ENCODE measurements at places on chromosomes 3 and 15.

- DNase-seq: no peak
These were observed 169.7 kb downstream of the KCNMB2 start for GRCh38 chr3:178705925-178706324.

DNA sequence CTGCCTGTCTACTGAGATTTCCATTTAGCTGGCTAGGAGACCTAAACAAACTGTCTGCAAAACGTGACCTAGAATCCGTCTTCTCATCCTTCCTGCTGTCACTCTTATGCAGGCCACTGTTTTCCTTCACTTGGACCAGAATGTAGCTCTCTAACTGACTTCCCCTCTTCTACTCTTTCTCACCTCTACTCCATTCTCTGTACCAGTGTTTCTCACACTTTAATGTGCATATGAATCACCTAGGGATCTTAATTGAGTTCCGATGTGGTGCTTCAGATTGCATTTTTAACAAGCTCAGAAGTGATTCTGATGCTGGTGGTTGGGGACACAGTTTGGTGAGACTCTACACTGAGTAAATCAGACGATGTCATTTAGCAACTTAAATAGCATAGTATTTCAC, 1.6 kb upstream of the GBE1 start:
- no peak for DNase-seq

GRCh38 chr3:13505147-13506130, 25.3 kb downstream of the HDAC11 start:
- no peak for DNase-seq

DNA sequence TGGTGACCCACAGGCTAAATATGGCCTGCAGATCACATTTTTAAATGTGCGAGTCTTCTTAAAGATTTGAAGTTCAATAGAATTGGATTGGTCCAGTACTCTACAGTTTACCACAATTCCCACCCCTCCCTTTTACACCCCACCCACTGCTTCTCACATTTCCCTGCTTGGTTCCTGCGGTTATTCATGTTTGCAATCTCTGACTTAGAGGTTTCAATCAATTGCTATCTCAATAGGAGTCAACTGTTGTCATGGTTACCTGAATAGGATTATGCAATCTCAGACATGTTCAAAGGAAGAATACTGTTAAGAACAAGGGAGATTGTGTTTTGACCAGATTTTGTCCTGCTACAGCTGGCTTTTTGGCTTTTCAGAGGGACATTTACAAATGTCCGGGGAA, 4.9 kb upstream of the C3orf49 start:
- DNase-seq: no peak

- DNase-seq: peak; percentile 34
These were observed 753 bp downstream of the ITGB5 start for GRCh38 chr3:124886168-124887056.

DNA sequence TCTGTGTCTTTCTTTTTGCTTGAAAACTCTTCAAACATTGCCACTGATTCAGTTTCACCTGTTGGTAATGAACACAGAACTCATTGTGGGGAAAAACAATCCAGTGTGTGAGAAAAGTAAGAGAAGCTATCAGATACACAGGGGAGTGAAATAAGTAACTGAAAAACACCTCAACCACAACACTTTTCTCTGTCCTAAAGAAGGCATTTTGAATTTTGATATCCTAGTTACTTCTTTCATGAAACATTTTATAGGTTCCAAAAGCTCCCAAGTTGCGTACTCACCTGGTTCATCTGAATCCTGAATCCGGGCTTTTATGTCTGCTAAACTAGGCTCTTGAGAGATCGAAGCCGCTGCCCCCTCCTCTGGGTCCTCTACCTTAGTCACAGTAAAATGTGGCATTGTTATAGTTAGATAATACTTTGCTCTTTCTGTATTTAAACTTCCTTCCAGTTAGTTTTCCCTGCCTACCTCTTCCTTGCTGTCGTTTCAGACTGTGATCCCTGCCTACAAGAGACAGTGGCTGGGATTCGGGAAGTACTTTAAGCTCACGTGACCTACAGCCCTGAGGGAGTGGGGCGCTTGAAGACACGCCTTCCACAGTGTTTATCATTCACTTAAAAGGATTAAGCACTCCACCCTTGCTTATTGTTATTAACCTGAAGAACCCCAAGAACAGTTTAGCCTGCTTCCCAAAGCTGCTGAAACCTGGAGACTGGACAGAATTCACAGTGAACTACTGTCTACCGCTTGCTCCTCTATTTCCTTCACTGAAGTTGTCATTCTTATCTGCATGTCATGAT, 19.1 kb downstream of the SLC12A6 start:
- no peak for DNase-seq

DNA sequence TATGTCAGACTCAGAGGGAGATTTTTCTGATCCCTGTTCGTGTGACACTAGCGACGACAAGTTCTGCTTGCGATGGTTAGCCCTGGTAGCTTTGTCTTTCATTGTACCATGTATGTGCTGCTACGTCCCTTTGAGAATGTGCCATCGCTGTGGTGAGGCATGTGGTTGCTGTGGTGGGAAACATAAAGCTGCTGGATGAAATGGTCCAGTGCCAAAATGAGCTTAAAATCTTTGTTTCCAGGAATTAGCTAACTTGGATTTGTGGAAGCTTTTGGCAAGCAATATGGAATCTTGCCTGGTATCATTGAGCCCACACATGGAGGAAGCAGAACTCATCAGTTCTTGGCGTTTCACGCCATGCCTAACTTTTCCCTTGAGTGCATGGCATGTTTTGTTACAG, 98.8 kb downstream of the SPRED1 start:
- DNase-seq: no peak

GRCh38 chr3:11612515-11613188, 31.1 kb downstream of the VGLL4 start:
- DNase-seq: no peak

Data from stimulated activated CD4-positive, alpha-beta T cell treated with anti-CD3 and anti-CD28 coated beads, Interleukin-15, amount 100 ng/mL, for 1 hour (primary cell).